ENCODE measurements at places on chromosomes 5 and 9. TPM values are rescaled to one million over a fixed set of nuclear protein-coding genes. Genes with fewer than 3 reads are reported as not detected.

GRCh38 chr5:179408611-179409010, 63.4 kb upstream of the ADAMTS2 start:
- H3K27ac ChIP-seq: no peak overlapping the region
- H3K4me1 ChIP-seq: no peaks in the 10 kb centered on the region
- no peak for DNase-seq
- no peaks in the 10 kb centered on the region for H3K27me3 ChIP-seq

DNA sequence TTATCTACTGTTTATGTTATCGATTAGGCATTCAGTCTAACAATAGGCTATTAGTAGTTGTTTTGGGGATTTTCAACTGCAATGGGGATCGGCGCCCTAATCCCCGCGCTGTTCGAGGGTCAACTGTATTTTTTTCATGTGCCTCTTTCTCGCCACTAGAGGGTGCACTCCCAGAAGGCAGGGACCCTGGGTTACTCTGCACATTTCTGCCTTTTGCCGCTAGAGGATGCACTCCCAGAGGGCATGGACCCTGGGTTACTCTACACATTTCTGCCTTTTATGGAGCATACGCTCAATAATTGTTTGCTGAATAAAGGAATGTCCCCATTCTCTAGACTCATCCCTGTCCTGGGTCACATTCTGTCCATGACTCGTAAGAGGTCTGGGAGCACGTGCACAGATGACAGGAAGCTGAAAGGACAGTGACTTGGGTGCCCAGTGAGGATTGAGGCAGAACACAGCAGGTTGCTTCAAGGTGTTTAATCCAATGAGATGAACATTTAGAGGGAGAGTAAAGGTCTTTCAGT, 27.9 kb upstream of the RECK start:
- no peaks in the 10 kb centered on the region for H3K4me1 ChIP-seq
- peak; percentile 64 for DNase-seq
- H3K27ac ChIP-seq: no peak overlapping the region
- no peak overlapping the region for H3K4me3 ChIP-seq

DNA sequence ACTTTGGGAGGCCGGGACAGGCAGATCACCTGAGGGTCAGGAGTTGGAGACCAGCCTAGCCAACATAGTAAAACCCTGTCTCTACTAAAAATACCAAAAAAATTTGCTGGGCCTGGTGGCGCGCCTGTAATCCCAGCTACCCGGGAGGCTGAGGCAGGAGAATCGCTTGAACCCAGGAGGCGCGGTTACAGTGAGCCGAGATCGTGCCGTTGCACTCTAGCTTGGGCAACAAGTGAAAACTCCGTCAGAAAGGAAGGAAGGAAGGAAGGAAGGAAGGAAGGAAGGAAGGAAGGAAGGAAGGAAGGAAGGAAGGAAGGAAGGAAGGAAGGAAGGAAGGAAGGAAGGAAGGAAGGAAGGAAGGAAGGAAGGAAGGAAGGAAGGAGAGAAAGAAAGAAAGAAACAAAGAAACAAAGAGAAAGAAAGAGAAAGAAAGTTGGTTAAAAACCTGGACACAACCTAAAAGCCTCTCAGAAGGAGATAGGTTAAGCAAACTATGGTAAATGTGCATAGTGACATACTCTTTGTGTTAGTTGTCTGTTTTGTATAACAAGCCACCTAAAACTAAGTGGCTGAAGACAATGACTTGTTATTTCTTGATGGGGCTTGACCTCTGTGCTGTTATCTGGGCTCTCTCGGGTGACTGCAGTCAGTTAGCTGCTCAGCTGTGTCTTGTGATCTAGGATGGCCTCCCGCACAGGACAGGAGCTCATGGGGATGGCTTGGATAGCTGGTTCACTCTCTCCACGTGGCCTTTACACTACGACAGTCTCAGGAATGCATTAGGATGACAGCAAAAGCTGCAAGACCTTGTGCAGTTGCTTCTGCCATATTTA, 8.0 kb upstream of the MYO10 start:
- no peak overlapping the region for H3K4me3 ChIP-seq
- no peaks in the 10 kb centered on the region for H3K4me1 ChIP-seq
- H3K36me3 ChIP-seq: no peaks in the 10 kb centered on the region
- no peak for DNase-seq
- no peaks in the 10 kb centered on the region for H3K27me3 ChIP-seq
- no peak overlapping the region for H3K27ac ChIP-seq

DNA sequence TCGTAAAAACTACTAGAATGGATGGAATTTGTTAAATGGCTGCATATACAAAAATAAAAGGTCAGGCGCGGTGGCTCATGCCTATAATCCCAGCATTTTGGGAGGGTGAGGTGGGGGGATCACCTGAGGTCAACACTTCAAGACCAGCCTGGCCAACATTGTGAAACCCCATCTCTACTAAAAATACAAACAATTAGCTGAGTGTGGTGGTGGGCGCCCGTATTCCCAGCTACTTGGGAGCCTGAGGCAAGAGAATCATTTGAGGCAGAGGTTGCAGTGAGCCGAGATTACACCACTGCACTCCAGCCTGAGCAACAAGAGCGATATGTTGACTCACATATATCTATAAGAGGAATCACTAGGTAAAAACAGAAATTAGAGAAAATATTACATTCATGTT, 9.3 kb upstream of the GPR150 start:
- no peak overlapping the region for H3K4me3 ChIP-seq
- no peaks in the 10 kb centered on the region for H3K36me3 ChIP-seq
- H3K4me1 ChIP-seq: no peaks in the 10 kb centered on the region

DNA sequence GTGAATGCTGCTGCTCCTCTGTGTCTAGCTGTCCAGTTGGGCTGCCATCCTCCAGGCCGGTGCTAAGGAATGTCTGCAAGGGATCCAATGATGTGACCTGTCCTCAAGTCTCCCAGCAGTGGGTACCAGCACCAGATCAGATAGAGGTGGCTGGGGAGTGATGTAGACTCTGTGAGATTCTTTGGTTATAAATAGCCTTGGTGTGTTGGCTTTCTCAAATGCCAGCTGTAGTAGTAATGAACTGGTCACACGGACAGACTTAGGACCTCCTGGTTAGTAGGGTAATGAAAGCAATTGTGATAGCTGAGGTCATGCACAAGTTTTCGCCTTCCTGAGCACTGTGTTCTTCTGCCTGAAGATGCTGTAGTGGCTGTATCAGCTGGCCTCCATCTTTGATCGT, 29.9 kb upstream of the RANBP6 start:
- no peaks in the 10 kb centered on the region for H3K27me3 ChIP-seq
- H3K27ac ChIP-seq: no peak overlapping the region
- no peaks in the 10 kb centered on the region for H3K4me1 ChIP-seq
- no peak overlapping the region for H3K4me3 ChIP-seq
- H3K36me3 ChIP-seq: no peaks in the 10 kb centered on the region

- H3K4me1 ChIP-seq: no peaks in the 10 kb centered on the region
- no peak overlapping the region for H3K4me3 ChIP-seq
- no peaks in the 10 kb centered on the region for H3K27me3 ChIP-seq
Measured at GRCh38 chr5:141778206-141778605, 96.2 kb upstream of the ARAP3 start.

DNA sequence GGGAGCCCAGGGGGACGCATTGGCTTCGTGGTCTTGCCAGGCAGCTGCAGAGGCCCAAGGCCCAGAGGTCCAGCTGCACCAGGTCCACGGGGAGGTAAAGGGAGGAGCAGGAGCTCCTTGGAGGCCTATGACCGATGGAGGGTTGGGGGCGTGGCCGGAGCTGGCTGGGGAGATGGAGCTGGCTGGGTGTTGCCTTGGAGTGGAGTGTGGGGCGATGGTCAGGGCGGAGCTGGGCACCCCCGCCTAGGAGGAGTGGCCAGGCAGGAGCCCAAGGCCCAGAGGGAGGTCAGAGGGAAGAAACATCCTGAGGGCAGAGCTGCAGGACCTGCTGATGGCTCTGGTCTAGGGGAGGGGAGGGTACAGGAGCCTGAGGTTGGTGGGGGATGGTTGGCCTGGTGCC, 44.6 kb downstream of the KCNT1 start:
- H3K4me3 ChIP-seq: no peak overlapping the region
- no peak overlapping the region for H3K27ac ChIP-seq
- no peaks in the 10 kb centered on the region for H3K27me3 ChIP-seq
- no peaks in the 10 kb centered on the region for H3K4me1 ChIP-seq
- H3K36me3 ChIP-seq: no peaks in the 10 kb centered on the region

- no peak overlapping the region for H3K4me3 ChIP-seq
- no peaks in the 10 kb centered on the region for H3K36me3 ChIP-seq
- no peak overlapping the region for H3K27ac ChIP-seq
- no peaks in the 10 kb centered on the region for H3K4me1 ChIP-seq
- DNase-seq: peak; percentile 42
Measured at GRCh38 chr9:121686930-121687541, 35.6 kb downstream of the DAB2IP start.

DNA sequence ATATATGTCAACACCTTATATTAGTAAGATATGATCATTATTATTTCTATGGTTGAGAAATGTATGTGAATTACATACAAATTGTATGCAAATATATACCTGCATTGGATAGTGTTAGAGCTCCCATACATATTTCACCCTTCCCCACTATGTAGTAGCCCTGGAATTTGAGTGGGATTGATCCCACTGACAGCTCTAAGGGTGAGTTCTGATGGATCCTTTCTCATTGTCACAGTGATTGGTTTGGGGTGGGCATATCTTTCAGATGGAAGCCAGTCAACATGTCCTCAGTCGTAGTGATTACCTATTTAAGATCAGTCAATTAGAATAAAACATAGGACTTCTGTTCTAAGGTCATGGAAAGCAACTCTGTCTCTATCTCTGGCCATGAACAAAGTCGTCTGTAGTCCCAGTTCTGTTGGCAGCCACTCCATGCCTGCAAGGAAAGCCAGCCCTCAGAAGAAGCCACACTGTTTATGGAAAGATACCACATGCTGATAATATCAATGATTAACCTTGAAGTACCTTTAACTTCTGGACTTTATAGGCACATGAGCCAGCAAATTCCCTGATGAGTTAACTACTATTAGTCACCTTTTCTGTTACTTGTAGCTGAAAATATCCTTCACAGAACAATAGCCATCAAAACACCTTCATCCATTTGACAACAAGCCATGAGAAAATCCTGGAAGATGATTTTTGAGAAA, 5.1 kb upstream of the CCDC192 start:
- no peaks in the 10 kb centered on the region for H3K27me3 ChIP-seq
- H3K4me3 ChIP-seq: no peak overlapping the region
- no peak overlapping the region for H3K27ac ChIP-seq
- no peaks in the 10 kb centered on the region for H3K36me3 ChIP-seq

Gene FOXD4L3
- not detected for total RNA-seq

Gene GALT
- total RNA-seq: 42.5 TPM

Gene FRRS1L
- total RNA-seq: 2.3 TPM

Gene SOHLH1
- total RNA-seq: not detected

Gene GABRB2
- not detected for total RNA-seq

Gene RASEF
- 2.9 TPM for total RNA-seq

Gene TPPP
- total RNA-seq: 0.98 TPM

Measured in Panc1 (cell line).